Inflammatory macrophage (primary cell): ENCODE measurements at places on chromosomes 4 and X.

- DNase-seq = no peak
These were observed 75.9 kb upstream of the AFAP1 start for GRCh38 chr4:8015512-8015911.

DNA sequence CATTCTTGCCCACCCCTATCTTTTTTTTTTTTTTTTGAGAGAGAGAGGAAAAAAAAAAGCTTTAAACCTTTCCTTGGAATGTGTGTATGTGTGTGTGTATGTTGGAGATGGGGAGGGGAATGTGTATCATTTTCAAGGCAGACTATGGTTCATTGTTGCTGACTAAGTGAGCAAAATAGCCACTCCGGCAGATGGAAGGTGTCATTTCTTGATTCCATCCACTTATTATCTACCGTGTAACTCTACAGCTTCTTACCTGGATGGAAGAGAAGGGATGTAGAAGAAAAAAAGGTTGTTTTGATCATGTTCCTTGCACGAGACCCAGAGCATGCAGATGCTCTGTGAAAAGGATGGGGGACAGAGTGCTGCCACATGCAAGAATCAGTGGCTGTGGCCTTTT lies 5.9 kb upstream of the GK2 start:
- no peak for DNase-seq

GRCh38 chrX:2672084-2672483 lies 19.0 kb upstream of the CD99 start:
- no peak for DNase-seq

- no peak for DNase-seq
These were observed 5.8 kb downstream of the CASK start for GRCh38 chrX:41917517-41917916.

DNA sequence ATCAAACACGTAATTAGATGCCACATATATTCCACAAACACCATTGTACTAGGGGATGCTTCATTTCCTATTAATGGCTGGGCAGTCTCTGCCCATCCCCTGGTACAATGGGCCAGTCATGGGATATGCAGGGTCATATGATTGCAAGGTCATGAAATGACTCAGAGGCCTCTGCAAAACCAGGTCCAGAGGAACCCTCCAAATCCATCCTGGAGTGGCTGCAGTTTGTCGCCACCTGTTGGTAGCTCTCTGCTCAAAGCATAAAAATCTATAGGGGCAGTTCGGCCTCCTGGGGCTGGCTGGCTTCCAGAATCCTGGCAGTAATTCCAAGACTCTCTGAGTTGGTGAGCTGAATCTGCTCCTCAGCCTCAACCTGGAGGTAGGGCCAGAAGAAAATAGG lies 22.9 kb upstream of the PUDP start:
- DNase-seq = peak; percentile 12

DNA sequence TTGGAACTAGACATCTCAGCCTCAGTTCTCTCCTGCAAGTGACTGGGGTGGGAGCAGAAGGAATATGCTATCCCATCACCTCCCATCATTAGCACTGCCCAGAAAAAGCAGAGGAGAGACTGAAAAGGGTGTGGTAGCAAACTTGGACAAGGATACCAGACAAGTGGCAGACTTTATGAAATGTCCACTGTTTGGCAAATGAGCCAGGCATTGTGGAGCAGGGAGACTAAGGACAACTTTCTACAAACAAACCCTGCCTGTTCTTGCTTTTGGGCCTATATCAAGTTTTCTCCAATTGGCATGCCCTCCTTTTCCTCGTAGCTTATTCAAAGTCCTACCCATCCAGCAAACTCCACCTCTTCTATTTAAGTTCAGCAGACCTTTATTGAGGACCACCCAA lies 41.6 kb downstream of the ZCCHC12 start:
- no peak for DNase-seq

DNA sequence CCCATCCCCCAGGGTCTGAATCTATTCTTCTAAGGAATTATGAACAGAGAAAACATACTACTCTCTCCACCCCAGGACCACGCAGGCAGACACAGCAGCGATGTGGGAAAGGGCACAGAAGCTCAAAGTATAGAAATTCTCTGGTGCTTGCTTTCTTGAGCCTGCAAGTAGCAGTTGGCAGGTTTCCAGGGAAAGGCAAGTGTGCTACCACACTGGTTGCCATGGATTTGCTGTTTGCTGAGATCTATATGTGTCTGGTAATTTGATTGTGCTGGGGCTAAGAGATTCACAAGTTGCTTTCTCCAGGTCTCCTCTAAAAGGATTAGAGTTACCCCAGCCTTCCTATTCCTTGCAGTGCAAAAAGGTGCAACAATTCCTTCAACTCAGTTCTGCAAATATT lies 83.1 kb downstream of the GUCY2F start:
- DNase-seq = no peak

DNA sequence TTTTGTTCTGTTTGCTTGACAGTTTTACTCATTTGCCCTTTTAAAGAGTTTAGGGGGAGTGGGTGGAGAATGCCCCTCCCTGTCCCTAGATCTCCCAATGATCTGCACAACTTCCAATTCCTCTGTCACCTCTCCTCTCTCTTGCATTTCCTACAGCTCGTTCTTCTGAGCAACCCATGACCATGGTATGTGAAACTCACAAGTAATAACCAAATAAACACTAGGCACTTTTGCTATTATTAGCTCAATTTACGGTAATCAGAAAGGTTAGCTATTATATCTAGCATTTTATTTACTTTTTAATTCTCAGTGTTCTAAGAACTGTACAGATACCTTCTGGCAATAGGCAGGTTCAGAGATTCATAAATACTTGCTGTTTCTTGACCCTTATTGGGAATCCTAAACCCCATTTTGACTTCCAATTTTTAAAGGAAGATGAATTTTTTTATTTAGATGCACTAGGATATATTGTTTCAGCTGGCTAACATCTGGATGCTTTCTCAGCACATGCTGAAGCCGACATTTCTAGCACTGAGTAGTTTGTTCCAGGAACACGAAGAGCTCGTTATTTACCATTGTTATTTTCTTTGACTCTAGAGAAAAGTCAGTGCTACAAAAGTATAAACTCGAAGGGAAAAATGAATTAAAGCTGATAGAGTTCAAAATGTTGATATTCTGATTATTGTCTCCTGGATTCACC lies 194.7 kb upstream of the TLL1 start:
- DNase-seq = no peak

GRCh38 chrX:131187206-131187605 lies 101.9 kb downstream of the IGSF1 start:
- DNase-seq = no peak

GRCh38 chr4:135050086-135050717 lies 848.6 kb upstream of the PABPC4L start:
- DNase-seq = no peak
